ENCODE measurements at places on chromosomes 1 and 21. TPM values are rescaled to one million over a fixed set of nuclear protein-coding genes. Genes with fewer than 3 reads are reported as not detected.

The AMY2A gene
- total RNA-seq, result not detected

The OR10Z1 gene
- not detected for total RNA-seq

The KCNK1 gene
- 16.3 TPM for total RNA-seq

The CYP4A22 gene
- total RNA-seq, result not detected

The TNFRSF18 gene
- 1.1 TPM for total RNA-seq

The LCE3D gene
- total RNA-seq, result not detected

The LCE2C gene
- not detected for total RNA-seq

DNA sequence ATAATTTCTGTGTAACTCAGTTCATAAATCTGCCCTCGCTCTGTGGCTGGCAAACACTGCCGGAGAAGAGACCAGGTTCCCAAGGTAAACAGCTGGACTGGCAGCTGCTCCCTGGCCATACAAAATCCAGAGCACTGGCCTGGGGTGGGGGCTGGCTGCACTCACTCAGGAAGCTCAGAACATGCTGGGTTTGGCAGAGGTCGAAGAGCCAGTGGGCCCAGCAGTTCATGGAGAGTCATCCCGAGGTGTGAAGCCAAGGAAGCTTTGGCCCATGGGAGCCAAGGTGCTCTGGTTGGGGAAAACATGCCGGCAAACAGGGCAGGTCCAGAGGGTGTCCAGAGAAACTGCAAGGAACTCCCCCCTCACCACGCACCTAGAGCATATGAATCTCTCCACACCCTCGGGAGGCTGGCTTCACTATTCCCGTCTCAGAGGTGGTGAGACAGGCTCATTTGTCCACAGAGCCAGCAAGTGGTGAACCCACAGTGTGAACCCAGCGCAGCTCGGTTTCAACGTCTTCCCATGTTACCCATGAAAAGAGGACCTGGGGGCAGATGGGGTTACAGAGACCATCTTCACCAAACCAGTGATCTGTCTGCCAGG is 102.4 kb downstream of the DMRTB1 start:
- DNase-seq, result no peak

DNA sequence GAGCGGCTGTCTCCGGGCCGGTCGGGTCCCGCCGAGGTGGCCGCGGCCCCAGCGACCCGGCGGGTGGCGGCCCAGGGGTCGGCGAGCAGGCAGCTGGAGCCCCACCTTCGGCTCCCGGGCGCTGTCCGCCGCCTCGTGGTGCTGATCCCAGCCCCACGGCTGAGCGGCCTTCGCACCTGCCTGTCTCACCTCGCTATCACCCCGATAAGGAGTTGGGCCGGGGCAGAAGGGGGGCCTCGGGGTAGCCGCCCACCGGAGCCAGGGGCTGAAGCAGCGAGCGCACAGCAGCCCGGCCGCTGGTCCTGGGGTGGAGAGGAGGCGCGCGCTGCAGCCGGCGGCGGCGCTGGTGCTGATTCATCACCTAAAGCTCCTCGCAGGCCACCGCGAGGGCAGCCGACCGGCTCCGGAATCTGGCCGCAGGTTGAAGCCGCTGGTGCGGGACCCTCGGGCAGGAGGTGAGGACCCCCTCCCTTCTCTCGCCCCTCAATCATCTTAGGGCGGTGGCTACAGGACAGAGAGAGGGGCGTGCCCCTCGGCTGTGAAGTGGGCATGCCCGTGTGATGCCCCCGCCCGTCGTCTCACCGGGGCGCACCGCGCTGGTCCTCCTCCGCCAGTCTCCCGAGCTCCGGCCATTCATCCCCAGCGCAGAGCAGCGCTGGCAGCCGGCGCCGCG is 575 bp downstream of the TRIM67 start:
- DNase-seq, result no peak

- DNase-seq, result no peak
Measured at GRCh38 chr1:58206749-58207148, 339.8 kb downstream of the OMA1 start.

GRCh38 chr1:118396829-118397495 is 211.9 kb upstream of the SPAG17 start:
- DNase-seq, result no peak

GRCh38 chr1:227996187-227996950 is 10.4 kb upstream of the WNT3A start:
- no peak for DNase-seq

GRCh38 chr21:19684328-19684727 is 1280.7 kb upstream of the TMPRSS15 start:
- DNase-seq, result peak; percentile 61

DNA sequence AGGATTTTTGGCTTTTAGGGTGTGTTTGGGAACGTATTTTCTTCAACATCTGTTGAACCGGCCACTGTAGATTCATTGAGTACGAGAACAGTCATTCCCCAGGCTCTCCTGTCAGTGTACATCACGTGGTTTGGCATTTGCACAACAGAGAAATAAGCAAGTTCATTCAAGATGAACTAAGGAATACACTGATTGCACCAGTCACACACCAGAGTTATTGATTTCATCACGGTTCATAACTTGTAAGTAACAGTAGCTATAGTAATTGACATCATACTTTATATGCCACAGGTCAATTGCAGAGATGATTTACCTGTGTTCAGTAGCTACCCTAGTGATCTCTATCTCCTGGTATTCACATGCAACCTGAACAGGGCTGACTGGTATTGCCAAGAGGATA is 90.7 kb upstream of the ETS2 start:
- DNase-seq, result no peak

DNA sequence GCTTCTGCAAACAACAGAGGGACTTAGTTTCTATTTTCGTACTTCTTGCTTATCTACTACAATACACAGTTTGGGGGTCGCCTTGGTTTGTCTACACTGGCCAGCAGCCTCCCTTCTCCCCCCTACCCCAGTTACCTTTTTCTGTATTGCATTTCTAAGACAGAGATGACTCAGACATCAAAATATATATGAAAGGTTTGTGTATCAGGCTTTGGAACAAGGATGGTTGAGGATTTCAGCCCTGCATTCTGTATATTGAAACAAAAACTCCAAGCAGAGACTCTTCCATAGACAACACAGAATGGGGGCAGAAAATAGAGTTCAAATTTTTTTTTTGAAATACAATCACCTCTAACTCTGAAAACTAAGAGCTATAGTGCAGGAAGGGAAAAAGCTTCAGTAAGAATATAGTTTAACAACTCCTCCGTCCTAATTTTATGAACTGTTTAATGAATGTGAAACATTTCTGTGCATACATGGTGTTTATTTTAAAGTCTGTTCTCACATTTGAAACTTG is 1.9 kb downstream of the SAMD13 start:
- DNase-seq, result no peak

Measured in left lung (tissue), 14 donors.